ENCODE measurements at places on chromosomes 3 and 15.

GRCh38 chr15:101795455-101795854 lies 7.9 kb upstream of the OR4F6 start:
- no peak for DNase-seq

DNA sequence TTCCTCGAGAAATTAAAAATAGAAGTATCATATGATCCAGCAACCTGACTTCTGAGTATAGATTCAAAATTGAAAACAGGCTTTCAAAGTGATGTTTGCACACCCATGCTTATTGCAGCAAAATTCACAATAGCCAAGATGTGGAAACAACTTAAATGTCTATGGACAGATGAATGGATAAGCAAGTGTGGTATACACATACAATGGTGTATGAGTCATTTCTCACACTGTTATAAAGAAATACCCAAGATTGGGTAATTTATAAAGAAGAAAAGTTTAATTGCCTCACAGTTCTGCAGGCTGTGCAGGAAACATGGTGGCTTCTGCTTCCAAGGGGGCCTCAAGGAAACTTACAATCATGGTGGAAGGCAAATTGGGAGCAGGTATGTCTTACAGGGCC lies 100.8 kb downstream of the KLF13 start:
- no peak for DNase-seq

DNA sequence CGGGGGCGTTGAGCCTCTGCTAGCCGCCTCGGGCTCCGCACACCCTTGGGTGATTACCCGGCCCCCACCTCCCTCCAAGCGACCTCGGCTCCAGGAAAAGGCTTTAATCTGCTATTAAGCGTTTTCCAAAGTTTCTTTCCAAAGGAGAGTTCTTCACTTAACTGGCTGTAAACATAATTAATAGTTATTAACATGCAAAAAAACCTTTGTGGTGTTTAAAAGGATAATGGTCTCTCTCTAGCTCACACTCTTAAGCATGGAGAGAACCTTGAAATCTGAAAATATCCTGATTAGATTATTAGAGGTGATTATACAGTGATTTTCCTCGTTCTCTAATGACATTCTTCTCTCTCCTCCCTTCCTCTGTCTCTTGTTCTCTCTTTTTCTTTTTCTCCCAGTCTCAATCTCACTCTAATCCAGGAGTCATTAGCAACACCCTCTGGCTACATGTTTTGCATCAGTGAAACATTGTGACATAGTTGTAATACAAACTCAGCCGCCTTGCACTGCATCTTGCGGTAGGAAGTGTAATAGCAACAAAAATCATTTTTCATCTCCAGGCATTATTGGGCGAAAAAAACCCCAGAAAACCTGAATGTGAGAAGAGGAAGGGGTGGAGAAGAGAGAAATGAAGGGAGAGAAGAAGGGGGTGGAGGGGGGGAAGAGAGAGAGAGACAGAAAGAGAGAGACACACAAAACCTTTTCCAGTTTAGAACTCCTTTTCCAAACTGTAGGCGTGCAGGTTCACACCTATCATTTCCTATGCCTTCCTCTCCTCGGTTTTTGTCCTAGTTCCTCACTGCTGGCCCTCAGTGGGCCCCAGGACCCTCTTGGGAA lies 24.4 kb downstream of the NR2F2 start:
- DNase-seq, result no peak

DNA sequence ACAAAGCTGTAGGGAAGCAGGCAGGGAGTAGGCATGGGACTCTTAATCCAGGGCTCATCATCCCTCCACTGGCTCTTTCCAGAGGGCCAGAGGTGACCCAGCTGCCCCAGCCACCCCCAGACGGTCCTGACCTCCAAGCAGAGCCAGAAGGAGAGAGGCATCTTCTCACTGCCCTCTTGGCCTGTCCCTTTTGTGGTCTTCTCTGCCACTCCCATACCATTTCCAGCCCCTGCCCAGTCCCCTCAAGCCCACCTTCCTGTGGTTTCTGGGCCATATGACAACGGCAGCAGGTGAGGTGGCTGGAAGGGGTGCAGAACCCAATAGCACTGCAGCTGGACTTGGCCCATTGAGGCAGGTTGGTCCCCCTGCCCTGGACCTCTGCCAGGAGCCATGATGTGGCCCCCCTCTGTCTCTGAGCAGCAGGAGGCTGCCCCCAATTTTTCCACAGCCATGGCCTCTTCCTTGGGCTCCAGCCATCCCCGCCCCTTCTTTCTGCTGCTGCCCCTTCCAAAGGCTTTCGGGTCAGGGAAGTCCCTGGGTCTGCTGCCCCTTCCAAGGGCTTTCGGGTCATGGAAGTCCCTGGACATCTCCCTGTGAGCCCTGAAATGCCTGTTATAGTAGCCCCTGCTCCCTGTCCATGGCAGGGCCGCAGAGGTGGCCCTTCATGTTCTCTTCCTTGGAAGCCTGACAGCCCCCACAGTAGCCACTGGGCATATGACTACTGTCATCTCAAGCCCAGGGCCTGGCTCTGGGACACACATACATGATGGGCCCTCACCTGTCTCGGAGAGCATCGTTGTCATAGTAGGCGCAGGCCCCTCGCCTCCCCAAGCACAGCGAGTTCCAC lies 39.5 kb upstream of the RAB6B start:
- no peak for DNase-seq

DNA sequence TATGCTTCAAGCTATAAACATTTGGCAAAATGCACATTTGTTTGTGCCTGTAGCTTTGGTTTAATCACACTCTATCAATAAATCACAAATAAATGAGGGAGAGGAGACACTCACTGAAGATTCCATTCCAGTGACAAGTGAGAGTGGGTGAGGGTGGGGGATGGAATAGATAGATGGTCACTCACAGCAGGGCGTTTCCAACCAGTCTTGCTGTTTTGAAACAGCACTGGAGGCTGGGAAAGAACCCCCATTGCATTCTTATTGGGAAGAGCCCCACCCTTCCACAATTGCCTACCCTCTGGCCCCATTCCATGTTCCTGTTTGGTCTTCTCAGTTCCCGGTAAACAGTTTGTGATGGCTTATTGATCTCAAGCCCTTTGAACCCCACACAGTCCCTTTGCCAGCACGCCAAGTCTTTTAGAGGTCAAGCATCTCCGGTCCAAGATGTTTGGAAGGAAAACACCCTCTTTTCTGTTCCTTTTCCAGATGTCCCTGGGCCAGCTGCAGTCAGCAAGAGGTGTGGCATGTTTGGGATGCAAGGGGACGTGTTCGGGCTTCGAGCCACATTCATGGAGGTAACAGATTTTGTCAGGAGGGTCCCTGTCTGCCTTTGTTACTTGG lies 30.7 kb downstream of the LMCD1 start:
- no peak for DNase-seq

DNA sequence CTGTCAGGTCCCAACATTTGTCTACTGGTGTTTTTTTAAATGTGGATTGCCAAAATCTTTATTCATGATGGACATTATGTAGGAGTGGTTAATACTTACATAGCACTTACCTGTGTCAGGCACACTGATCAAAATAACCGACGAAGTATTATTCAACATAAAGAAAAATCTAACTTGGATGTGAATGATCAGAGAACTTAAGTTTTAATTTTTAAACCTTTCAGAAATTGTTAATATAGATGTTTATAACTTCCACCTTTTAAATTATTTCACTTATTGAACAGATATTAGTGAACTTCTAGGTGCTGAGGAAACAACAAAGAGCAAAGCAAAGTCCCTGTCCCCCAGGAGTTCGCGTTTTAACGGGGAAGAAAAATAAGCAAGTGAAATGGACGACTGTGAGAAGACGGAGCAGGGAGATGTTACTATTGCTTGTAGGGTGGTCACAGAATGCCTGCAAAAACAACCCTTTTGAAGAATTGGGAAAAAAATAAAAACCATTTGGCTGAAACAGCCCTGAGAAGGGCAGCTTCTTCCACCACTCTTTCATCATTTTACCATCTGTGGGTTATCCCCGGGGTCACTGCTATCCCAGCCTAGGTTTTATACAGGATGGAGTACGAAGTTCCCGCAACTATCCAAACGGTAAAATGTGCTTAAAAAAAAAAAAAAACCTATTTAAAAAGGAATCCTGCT lies 915 bp upstream of the APH1B start:
- DNase-seq, result no peak

GRCh38 chr3:189071446-189071845 lies 100.3 kb upstream of the TPRG1 start:
- no peak for DNase-seq

GRCh38 chr3:140585828-140586227 lies 92.0 kb upstream of the TRIM42 start:
- DNase-seq, result no peak

DNA sequence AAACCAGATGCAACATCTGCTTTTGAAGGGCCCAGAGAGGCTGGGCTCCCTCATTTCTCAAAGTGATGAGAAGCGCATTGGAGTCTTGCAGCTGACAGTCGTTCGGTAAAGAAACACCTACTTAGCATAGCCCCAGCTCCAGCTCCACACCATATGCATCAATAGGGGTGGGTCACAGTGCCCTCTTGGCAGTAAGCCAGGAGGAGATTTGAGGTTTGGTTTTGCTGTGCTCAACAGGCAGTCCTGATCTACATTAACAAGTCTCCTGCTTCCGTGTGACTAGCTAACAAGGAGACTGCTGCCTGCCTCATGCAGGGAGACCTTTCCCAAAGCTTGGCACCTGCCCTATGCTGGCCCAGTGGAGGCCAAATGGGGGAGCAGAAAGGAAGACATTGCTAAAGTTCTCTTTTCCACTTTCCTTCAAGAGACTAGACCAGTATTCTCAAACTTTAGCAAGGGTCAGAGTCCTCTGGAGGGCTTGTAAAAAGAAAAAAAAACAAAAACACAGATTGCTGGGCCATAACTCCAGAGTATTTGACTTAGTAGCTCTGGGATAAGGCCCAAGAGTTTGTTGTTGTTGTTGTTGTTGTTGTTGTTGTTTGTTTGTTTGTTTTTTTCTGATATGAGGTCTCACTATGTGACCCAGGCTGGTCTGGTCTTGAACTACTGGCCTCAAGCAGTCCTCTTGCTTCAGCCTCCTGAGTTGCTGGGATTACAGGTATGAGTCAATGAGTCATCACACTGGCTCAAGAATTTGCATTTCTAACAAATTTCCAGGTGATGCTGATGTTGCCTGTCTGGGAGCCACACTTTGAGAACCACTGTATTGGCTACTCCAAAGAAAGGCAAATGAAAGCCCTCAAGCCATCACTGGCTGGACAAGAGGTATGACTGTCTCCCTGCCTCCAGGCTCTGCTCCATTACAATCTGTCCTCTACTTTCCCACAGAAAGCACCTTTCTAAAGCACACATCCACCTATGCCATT lies 294.9 kb downstream of the RORA start:
- no peak for DNase-seq

DNA sequence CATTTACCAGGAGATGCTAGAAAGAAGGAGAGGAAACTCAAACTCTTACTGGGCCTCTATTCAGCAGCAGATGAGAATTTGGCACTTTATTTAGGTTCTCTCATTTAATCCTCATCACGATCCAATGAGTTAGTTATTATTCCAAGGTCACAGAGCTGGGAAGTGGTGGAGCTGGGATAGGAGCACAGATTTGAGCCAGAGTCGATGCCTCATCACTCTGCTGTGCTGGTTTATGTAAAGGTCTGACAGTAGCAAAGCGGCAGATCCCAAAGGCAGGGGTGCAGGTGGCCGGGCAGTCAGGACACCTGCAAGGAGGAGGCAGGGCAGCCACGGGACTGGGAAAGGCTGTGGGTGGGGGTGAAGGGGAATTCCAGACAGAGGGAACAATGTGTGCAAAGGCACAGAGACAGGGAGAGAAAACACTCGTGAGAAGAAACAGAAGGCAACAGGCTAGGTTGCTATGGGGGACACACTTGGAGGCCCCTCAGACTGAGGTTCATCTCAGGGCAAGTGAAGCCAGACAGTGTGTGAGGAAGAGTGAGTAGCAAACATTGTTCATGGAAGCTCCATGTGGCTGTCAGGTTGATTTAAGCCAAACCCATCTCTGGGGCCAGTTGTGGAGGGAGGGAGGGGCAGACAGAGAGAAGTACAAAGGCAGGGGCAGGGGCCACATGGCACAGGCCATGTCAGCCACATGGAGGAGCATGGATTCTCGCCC lies 26.8 kb downstream of the RAB6B start:
- DNase-seq, result no peak

- no peak for DNase-seq
These were observed 646.5 kb downstream of the NSUN3 start for GRCh38 chr3:94709249-94709902.

GRCh38 chr3:79167651-79168416 lies 600.0 kb downstream of the ROBO1 start:
- DNase-seq, result no peak

DNA sequence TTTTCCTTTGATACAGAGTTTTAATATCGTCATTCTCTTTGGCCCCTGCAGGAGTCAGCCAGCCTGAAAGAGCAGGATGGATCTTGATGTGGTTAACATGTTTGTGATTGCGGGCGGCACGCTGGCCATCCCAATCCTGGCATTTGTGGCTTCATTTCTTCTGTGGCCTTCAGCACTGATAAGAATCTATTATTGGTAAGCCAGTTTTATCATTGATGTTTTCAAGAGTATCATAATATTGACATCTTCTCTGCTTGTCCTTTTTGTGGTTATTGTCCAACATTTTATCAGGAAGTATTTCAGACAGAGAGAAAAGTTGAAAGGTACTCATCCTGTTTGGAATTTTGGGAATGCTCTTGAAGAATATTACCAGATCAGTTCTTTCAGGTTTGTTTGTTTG lies 18.9 kb downstream of the ABHD6 start:
- DNase-seq, result no peak

DNA sequence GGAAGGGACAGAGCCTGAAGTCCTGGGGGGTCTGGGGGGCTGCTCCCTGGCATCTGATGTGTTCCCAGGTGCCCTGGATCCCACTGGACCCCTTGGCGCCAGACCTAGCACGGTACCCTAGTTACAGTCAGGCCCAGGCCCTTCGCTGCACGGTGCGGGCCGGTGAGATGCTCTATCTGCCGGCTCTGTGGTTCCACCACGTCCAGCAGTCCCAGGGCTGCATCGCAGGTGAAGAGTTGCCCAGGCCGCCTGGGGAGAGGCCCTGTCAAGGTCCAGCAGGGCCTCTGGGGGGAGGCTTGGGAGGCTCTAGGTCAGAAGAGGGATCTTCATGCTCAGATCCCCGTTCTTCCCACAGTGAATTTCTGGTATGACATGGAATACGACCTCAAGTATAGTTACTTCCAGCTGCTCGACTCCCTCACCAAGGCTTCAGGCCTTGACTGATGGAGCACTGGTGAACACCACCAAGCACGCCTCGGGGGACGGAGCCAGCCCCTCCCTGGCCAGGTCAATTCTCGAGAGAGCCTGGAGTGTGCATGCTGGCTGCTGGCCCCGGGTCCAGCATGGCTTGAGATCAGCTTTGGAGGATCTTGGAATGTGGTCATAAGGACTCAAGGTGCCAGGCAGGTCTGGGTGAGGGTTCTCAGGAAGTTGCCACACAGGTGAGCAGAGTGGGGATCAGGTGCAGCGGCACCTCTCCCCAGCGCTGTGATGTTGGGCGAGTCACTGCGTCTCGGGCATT lies 1.8 kb upstream of the PLA2G4B start:
- no peak for DNase-seq

DNA sequence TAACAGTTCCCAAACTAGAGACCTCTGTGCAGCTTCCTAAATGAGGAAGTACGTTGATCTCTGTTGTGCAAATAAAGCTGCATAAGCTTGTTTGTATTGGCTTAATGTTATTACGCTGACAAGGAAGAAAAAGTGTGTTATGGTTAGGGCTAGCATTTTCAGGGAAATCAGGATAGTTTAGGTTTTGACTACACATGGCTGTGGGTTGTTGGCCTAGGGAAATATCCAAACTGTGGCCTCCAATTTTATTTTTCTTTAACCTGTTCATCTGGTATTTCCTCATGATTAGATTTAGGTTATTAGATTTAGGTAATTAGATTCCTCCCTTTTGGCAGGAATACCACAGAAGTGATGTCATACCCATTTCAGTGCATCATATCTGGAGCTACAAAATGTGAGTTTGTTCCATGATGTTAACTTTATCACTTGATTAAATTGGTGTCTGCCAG lies 8.7 kb upstream of the MCCC1 start:
- no peak for DNase-seq

- no peak for DNase-seq
These were observed 78.5 kb upstream of the SMAD3 start for GRCh38 chr15:66986951-66987350.
